Stimulated activated CD4-positive, alpha-beta T cell treated with anti-CD3 and anti-CD28 coated beads, TNF-alpha, amount 100 ng/mL, for 24 hours (primary cell): ENCODE measurements at places on chromosomes 12 and 14.

DNA sequence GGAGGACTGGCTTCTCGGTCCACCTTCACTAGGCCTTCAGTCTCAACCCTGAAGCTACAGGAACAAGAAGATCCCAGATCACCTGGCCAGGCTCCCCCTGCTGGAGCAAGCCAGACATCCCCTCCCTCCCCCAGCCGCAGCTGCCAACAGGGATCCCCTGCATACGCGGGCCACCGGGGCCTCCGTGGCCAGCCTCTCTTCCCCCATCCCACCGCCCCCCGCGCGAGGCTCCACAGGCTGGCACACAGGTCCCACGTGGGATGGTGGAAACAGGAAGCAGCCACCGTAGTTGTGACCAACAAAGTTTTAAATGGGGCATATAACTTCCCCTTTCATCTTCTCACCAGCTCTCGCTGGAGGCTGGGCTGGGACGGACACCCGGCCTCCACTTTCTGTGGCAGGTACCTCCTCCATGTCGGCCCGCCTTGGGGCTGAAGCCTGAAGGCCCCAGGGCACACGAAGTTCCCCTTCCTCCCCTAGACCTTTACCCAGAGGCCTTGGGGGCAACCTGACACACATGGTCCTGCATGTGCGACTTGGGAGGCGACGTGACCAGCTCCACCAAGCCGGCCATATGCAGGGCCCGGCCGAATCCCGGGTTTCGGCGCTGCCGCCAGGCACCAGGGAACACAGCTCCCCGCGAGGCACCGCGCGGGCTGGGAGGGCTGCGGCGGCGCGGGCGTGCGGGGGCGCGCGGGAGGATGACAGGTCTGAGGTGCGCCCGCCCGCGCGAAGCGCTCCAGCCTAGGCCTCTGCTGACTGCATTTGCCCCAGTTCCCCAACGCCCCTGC, 44.4 kb upstream of the PNMA1 start:
- no peak for DNase-seq

- DNase-seq = no peak
Measured at GRCh38 chr14:89351516-89352404, 65.3 kb downstream of the FOXN3 start.

DNA sequence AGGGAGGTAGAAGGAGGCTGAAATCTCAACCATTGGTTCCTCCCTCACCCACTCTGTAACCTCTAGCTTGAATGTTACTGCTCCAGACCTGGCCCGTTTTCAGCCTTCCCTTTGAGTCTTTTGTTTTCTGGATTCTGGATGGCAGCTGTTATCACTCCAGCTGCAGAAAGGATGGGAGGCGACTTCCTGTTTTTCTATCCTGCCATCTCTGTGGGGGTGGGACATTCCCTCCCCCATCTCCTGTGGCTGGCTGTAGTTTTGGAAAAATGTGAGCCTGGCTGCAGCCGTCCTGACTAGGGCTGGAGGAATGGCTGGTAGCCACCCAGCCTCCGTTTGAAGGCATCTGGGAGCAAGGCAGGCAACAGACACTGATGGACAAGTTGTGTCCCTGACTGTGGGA, 2.9 kb upstream of the PPFIBP1 start:
- DNase-seq = no peak

GRCh38 chr14:29098656-29099055, 332.1 kb downstream of the FOXG1 start:
- DNase-seq = no peak

GRCh38 chr14:73720636-73721035, 6.5 kb upstream of the PNMA1 start:
- no peak for DNase-seq
